ENCODE measurements at places on chromosomes 13 and 19.

DNA sequence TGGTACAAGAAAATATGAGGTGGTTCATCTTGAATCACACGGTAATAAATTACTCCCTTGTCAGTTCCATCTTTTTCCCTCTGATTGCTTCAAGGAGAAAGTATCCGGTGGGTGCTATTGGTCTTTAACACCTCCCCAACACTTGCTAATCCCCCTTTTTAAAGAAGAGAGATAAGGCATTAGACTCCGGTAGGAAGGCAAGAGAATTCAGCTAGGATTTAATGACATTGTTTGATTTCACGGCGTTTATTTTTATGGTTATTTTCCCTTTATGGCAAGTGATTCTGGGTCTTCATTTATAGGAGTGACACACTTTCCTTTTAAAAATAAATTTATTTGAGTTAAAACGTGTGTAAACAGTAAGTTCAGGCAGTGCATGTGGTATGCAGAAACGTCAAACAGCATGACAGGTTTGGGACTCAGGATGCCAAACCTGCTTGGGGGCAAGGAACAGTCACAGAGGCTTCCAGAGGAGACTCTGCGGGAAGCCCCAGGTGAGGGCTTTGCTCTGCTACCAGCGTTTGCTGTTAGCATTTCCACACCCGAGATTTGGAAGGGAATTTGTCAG, 36.5 kb downstream of the TSHZ3 start:
- no peak for DNase-seq

- no peak for DNase-seq
Observed at GRCh38 chr13:51626749-51627148, 42.5 kb downstream of the WDFY2 start.

GRCh38 chr19:17294051-17294891, 9.0 kb downstream of the ABHD8 start:
- DNase-seq: no peak

DNA sequence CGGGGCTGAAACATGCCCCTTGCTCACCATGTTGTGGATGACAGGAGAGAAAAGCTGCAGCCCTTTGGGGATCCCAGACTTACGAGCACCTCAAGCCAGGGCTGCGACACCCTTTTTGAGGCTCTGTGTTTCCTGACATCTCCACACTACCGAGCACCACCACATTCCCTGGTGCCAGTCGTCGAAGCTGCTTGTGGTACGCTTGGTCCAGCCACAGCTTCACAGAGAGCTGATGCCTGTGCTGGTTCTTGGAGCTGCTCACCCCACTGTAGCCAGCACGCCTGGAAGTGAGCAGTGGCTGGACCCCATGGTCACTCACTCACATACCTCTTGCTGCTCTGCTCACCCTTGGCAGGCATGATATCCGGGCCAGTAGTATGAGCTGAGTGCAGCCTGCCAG, 367.5 kb downstream of the SLITRK6 start:
- no peak for DNase-seq

DNA sequence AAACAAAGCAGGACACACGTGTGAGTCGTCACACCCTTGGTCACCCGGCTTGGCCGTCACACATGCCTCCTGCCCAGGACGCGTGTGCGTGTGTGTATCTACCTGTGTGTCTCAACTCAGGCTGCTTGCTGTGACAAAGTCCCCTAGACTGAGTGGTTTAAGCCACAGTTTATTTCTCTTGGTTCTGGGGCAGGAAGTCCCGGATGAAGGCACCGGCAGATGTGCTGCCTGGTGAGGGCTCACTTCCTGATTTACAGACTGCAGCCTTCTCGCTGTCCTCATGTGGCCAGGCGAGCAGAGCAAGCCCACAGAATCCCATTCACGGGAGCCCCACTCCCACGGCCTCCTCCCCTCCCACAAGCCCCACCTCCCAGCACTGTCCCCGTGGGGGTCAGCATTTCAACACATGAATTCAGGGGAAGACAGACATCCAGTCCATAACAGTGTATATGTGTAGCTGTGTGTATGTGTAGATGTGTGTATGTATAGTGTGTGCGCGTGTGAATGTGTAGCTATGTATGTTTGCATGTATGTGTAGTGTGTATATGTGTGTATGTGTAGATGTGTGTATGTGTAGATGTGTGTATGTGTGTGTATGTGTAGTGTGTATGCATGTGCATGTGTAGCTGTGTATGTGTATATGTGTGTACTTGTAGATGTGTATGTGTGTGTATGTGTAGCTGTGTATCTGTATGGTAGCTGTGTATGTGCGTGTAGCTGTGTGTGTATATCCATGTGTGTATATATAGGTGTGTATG, 51.5 kb downstream of the MCF2L start:
- no peak for DNase-seq

- DNase-seq: peak; percentile 21
Observed at GRCh38 chr19:39996218-39996810, 546 bp upstream of the ZNF546 start.

DNA sequence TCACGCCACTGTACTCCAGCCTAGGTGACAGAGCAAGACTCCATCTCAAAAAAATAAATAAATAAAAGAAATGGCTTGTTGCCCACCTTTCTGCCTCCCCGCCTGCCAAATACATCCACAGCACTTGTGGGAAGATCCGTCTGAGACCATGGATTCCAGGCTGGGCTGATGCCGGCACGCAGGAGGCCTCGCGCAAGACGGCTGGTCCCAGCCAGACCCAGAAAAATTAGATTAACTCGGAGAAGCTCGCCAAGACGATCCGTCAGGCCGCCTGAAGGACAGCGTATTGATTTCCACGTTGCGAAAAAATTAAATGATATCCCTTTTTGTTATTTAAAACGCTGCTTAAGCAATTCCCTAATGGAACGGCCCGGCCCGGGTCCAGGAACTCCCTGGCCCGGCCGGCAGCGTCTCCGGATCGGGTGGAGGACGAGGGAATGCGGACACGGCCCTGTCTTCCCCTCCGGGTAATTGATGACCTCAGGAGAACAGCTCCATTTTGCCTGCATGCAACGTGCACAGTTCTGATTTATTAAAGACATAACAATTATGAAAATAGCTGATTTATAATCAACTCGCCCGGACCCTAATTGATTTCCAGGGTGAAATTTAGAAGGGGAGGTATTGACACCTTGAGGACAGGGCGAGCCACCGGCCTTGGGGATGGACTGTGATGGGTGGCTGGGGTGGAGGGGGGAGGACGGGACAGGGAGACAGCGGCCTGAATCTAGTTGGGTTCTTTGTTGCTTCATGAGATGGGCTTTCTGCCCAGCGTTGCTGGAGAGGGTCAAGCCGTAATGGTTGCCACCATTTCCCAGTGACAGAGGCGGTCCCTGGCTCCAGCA, 52.1 kb downstream of the ZNRF4 start:
- no peak for DNase-seq

DNA sequence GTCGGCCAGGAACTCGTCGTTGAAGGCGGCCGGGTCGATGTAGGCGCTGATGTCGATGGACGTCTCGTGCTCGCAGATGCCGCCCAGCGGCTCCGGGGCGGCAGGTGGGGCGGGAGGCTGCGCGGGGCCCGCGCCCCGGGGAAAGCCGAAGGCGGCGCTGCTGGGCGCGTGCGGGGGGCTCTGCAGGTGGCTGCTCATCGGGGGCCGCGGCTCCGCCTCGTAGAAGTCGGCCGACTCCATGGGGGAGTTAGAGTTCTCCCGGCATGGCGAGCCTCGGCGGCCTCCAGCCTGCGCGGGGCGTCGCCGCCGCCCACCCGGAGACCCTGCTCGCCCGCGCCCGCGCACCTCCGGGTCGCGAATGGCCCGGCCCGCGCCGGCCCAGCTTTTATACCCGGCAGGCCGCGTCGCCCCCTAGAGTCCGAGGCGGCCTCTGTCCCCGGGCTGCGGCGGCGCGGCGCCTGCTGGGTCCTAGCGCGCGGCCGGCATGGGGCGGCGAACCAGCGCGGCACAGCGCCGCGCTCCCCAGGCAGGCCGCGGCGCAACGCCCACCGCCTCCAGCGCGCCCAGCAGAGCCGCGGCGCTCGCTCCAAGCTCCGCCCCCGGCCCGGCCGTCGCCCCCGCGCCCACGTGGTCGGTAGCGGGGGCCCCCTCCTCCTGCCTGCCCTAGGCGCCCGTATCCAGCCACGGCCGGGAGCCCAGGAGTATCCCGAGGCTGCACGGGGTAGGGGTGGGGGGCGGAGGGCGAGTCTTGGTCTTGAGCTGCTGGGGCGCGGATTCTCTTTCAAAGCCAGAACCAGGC, at the start of gene CEBPA:
CEBPA (minus strand) TSS at position 360 of the 799 bp plus-strand sequence; CDS start at position 240, 120 bp downstream.
- no peak for DNase-seq

All from lower leg skin (tissue), 4 donors.